A172 (cell line): ENCODE measurements at places on chromosomes 2 and 18. TPM values are rescaled to one million over a fixed set of nuclear protein-coding genes. Genes with fewer than 3 reads are reported as not detected.

SIX3 gene
- not detected in 2 replicates for total RNA-seq

DNA sequence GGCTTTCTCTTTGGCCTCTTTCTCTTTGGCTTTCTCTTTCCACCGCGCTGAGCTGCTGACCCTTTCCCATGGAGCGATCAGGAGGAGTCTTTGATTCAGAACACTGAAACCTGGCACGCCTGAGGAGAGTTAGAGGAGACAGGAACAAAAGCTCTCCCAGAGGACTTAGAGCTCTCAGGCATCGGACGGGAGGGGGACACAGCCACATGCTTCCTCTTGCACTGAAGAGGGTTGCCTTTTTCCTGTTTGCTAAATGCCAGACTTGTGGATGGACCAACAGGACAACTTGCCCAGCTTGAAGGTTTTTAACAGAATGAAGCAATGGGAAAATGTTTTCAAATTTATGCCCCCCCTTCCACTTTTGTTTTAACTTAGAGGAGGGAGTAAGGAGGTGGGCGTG, 3.6 kb upstream of the PTPN18 start:
- no peak for DNase-seq

GRCh38 chr18:44341759-44342158, 338.9 kb upstream of the SETBP1 start:
- DNase-seq, result no peak

MROH2A gene
- total RNA-seq, result 0.48 TPM in 1 of 2 replicates, not detected in the other

DNA sequence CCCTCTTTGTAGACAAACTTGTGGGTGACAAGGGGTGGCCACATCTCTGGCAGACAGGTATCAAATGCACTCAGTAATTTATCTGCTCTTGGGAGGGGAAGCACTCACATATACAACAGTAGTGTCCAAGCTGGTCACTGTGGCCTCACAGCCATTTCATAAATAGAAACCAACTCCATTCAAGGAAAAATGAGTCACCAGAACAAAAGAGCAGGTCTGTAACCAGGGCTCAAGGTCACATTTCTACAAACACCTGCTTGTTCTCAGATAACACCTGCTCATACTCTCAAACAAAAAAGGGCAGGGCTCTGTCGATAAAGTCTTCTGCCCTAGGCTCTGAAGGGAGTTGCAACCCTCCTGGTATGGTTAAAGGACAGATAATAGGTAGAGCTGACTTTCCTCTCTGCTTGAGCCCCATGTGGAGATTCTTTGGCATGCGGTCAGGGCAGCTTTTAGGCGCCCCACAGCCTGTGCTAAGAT, 459.0 kb downstream of the BCL11A start:
- no peak for DNase-seq

DNA sequence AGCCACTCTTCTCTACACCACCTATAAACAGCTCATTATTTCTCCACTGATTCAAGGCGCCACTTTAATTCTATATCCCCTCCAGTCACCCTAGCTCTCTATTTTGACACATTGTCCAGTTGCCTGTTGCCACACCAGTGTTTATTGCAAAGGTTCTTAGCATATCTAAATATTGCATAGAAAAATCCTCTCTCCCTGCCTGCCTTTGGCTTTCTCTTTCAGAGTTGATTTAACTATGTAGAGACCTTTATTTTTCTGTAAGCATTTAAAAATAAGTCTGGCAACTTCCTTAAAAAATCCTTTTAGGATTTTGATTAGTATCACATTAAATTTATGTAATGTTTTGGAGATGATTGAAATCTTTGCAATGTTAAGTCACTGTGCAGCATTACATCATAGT, 47.9 kb upstream of the B3GNT7 start:
- no peak for DNase-seq

COLEC12 gene
- total RNA-seq, result 0.02 TPM in 1 of 2 replicates, not detected in the other

AMER3 gene
- not detected in 2 replicates for total RNA-seq

DNA sequence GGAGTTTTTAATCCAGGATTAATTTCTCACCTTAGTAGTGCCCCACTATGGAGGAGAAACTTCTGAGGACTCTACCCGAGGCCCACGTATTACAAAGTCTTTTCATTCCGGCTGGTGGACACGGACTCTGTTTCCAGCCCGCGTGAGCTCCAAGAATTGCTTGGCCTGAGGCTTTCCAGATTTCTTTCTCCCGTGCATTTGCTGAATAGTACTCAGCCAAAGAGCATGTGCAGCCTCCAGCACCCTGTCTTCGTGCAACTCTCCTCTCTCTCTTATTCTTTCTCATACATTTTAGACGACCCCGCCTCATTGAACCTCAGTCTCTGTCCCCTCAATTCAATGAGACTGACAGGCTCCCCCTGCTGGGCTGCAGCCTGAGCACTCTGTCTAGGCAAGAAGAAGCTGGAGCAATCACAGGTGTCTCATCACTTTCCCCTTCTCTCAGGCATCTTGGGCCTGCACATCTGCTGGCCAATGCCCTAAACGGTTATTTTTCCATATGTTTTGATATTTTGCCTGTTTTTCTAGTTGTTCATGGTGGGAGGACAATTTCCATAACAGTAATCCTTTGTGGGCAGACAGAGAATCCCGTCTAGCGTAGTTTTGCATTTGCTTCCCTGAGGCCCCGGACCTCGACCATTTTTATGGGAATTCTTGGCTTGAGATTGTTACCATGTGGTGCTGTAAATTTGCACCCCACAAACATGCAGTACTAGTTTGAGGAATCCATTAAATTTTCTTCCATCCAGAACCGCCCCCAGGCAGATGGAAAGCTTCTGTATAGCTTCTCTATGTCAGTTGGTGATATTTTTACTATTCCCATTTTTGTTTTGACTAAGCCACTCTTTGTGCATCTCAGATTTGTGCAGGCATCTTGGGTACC, 50.1 kb upstream of the LPIN2 start:
- no peak for DNase-seq
